ENCODE measurements at places on chromosomes 4 and X.

- DNase-seq, result no peak
Measured at GRCh38 chr4:71163317-71163716, 169.9 kb downstream of the DCK start.

DNA sequence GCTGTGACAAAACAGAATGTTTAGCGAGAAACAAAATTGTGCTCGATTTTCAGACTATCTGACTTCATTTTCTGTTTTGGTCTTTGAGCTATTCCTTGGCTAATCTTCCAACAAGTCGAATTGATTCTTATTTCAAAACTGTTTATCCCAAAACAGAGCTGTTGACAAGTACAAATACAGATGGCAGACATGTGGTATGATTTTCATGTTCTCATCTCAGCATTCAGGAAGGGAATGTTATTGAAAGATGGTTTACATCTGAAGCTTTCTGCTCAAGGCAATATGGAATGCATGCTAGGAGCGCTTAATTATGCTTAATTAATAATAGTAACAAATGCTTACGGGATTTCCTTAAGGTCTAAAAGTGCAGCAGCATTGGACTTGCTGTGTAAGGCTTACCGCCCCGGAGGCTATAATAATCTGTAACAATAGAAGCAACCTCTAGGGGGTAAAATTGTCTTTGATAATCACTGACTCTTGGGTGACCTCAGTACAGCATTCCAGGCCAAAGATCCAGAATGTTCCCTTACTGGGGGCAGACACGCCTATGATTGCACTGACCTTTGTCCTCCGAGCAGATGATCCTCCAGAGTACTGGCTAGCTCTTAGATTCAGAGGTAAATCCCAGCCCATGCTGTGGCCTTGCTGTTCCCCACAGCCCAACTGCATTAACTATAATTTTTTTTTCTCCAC, 16.4 kb downstream of the LSM6 start:
- DNase-seq, result no peak

DNA sequence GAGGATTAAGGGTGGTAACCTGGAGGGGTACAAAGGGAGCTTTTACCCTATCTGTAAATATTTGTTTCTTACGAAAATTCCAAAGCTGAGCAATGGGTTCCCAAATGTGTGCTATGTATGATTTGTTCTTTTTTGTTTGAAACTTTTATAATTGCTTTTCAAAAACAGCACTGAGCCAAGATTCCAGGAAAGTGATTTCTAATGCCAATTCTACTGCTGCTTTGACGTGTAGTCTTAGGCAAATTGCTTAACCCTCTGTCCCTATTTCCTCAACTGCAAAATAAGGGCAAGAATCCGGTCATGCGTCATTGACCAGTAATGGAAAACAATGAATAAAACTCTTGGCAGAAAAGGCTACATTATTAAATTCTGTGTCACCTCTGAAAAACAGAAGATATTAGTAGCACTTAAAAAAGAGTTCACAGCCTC, 454.7 kb downstream of the IL15 start:
- no peak for DNase-seq

- DNase-seq, result no peak
Measured at GRCh38 chr4:169340834-169341233, 70.1 kb upstream of the SH3RF1 start.

DNA sequence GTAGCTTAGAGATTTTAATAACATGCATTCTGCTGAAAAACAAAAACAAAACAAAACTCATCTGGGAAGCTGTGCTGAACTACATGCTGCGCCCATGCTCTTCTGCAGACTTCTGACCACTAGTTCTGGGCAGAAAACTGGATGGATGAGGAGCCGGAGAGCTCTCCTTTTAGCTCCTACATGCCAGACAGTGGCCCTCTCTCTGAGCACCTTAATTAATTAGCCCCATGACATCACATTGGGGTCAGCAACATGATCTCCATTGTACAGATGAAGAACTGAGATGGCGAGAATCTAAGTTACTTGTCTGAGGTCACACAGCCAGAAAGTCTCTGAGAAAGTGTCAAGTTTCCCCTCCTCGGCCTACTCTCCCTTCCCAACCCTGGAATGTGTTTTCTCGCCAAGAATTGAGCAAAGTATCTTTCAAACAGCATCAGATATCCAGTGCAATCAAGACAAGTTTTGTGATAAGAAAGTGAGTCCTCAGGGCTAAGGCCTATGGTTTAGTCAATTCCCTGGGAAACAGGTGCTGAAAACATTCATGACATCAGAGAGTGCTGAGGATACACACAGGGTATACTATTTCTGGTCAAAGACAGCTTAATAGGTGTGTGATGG, 21.6 kb downstream of the SCD5 start:
- no peak for DNase-seq

- no peak for DNase-seq
Measured at GRCh38 chr4:18397681-18398390, 376.3 kb upstream of the LCORL start.

GRCh38 chr4:139207247-139207646, 30.2 kb upstream of the ELF2 start:
- no peak for DNase-seq

- no peak for DNase-seq
Measured at GRCh38 chrX:51215266-51215665, 117.4 kb upstream of the NUDT10 start.

- DNase-seq, result no peak
Measured at GRCh38 chrX:24659106-24659505, 12.0 kb upstream of the PCYT1B start.

DNA sequence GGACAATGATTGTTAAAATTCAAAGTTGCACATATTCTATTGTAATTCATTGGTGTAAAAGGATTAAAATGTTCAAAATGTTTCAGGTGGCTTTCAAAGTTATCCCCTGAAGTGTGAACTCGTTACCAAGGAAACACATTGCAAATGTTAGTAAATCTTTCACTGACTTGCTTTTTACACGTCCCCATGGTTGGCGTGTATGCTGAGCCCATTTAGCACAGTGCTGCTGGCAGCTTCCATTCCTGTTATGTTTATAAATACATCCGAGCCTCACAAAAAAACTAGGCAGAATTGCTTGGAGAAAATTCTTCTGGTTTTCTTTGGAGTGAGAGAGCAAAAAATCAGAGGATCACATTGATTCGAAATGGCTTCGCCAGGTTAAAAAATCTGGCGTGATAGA, 105.9 kb upstream of the HPGD start:
- no peak for DNase-seq

Data from NCI-H524 treated with DMSO at 0.1 percent for 48 hours (cell line).